ENCODE measurements at places on chromosomes 1 and 21. TPM values are rescaled to one million over a fixed set of nuclear protein-coding genes. Genes with fewer than 3 reads are reported as not detected.

Gene EXTL1
- under 0.01 TPM for total RNA-seq

Gene ST7L
- 23.3 TPM for total RNA-seq

Gene FCRLA
- total RNA-seq: 1.8 TPM

Gene C1QB
- not detected for total RNA-seq

Gene LYPD8
- total RNA-seq: not detected

Gene CZIB
- 49.2 TPM for total RNA-seq

Gene TRIM67
- under 0.01 TPM for total RNA-seq

Gene APCS
- total RNA-seq: not detected

Gene DCST2
- not detected for total RNA-seq

Gene LCE1A
- not detected for total RNA-seq

Gene UBE4B
- 55.5 TPM for total RNA-seq

Gene TTC39A
- total RNA-seq: 0.78 TPM
